ENCODE measurements at places on chromosomes 6 and 20.

GRCh38 chr20:58976061-58976730 is 4.9 kb upstream of the NELFCD start:
- DNase-seq = no peak

DNA sequence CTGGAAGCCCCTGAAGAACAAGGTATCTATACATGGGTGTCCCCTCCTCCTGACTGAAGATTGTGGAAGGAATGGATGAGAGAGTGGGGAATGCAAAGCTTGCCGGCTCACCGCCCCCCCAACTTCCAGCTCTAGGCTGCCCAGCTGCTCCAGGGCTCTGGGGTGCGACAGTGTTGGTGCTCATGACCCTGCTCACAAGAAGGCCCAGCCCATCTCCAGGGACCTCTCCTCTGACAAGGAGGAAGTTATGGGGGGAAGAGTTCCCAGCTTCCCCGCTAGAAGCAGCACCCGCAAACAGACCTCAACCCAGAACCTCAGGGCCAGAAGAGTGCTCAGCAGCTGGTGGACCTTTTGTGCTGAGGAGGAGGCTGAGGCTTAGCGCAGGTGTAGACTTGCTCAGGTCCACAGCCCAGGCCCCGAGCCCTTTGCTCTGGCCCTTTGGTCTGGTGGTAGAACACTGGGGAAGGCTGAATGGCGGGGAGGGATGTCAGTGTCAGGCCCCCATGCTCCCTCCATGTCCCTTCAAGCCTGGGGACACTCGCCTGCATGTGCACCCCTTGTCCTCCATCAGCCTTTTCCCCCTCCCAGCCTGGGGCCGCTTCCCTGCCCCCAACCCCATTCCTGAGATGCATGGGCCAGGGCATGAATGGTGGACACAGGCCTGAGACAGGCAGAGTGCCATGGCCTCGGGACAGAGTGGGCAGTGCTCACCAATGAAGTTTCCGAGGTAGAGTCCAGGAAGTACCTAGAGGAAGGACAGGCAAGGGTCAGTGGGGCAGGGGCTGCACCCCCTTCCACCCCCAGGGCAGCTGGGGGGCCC is 1.3 kb downstream of the DUSP15 start:
- no peak for DNase-seq

GRCh38 chr20:35992713-35993335 is 24.4 kb downstream of the CNBD2 start:
- peak; percentile 53 for DNase-seq

DNA sequence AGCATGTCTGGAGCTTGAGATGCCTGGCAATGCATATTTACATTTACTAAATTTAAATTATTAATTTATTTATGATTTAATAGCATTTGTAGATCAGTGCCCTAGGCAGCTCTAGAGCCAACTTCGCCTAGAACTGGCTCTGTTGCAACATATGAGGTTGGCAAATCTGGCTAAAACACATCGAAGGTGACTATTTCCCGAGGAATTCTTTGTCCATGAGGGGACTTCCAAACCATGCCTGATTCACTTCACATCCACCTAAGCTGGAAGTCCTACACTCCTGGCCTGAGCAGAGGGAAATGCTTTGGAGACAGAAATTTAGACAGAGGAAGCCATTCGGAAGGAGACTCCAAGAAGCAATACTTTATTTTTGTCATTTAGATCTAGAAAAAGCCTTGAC is 211.0 kb upstream of the ARG1 start:
- DNase-seq = no peak

DNA sequence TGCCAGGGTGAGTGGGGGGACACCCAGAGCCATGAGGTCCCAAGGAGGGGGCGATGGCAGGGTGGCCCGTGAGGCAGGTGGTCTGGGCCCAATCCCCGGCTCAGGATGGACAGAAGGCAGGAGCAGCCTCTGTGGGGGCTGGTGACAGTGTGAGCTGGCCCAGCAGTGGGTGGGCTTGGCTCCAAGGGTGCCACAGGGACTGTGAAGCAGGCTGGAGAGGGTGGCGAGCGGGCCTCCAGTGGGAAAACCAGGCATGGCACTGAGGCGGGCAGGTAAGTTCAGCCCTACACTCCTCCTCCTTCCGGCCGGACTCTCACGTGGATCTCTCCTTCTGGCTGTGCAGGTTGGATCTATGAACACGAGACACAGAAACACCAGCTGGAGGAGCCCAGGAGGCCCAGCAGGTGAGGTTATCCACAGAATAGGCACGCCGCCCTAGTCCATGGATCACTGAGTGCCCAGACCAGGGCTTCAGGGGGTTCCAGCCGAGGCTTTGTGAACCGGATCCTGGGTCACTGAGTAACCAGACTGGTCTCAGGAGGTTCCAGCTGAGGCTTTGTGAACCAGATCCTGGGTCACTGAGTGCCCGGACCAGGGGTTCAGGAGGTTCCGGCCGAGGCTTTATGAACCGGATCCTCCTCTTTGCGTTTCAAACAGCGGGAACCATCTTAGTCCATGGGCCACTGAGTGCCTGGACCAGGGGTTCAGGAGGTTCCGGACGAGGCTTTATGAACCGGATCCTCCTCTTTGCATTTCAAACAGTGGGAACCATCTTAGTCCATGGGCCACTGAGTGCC is 76.4 kb upstream of the BHLHE23 start:
- DNase-seq = no peak

DNA sequence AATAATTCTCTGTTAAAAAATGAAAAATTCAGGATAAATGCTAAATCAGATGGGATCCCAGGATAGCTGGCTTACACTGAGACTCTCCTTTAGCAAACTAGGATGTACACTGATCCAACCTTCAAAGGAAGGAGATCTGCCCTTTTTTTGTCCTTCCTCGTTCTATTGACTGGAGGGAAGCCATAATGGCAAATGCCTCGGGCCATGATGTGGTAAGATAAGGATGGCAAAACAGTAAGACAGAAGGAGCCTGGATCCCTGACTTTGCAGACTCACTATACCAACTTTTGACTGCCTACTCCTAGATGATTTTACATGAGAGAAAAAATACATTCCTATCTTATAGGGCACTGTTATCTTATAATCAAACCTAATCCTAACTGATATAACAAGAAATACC is 156.9 kb upstream of the BEND3 start:
- no peak for DNase-seq

DNA sequence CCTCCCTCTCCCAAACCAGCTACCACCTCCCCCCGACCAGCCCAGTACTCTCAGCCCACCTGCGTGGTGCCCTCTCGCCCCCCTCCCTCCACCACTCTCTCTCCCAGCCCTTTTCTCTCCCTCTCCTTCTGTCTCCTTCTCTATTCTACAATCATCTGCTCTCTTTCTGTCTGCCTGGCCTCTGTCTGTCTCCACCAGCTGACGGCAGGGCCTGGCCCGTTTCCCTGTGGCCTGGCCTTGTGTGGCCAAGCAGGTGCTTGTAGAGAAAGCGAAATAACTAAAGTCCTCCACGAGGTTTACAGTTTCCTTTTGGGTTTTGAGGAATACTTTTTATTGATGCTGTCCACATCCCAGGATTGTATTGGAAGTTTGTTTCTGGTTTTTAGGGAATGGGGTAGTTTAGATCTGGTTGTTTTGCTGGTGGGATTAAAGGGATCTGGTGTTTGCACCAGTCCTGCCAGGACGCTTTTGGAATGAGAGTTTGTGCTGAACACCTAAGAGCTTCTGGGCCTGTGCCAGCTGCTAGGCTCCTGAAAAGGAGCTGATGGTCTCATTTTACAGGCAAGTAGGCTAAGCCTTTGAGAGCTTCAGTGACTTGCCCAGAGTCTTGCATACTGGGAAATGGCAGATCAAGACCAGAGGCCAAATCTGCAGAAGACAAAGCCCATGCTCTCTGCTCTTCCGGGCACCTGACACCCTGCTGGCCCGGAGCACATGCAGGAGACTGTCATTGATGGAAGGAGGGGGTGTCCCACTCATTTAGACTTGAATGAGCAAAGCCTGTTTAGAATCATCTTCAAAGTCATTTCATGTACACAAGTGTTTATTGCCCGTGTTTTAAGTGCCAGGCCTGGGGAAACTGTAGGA is 161.7 kb downstream of the SYCP2 start:
- DNase-seq = no peak

DNA sequence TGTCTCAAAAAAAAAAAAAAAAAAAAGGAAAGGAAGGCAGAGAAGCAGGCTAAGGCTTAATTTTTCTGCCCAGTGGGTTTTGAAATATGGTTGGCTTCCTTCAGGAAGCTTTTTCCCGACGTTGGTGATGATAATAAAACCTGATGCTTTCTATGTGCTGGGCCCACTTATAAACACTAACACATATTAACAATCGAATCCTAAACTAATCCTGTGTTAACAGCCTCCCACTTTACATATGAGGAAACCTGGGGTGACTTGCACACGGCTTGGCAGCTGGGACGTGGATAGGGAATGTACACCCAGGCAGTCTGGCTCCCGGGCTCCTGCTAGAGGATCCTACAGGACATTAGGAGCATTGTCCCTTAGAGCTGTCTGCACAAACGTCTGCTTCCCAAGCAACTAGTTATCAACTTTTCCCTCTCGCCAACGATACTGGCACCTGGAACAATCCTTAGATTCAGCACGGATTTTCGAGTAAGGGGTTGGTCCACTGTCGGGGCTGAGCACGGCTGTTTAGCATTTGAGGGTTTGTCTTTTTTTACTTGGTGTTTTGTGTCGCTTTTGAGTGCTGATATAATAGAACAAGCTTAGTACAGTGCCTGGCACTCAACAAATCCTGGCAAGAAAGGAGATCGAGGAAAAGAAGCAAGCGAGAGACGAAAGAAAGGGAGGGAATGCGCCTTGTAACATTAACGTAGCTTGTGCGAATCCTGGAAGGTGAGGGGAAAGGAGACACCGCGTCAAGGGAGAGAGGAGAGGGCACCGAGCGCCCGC is 622 bp upstream of the KIZ start:
- no peak for DNase-seq

- DNase-seq = no peak
These were observed 772.8 kb upstream of the DEFB115 start for GRCh38 chr20:30484749-30485070.

DNA sequence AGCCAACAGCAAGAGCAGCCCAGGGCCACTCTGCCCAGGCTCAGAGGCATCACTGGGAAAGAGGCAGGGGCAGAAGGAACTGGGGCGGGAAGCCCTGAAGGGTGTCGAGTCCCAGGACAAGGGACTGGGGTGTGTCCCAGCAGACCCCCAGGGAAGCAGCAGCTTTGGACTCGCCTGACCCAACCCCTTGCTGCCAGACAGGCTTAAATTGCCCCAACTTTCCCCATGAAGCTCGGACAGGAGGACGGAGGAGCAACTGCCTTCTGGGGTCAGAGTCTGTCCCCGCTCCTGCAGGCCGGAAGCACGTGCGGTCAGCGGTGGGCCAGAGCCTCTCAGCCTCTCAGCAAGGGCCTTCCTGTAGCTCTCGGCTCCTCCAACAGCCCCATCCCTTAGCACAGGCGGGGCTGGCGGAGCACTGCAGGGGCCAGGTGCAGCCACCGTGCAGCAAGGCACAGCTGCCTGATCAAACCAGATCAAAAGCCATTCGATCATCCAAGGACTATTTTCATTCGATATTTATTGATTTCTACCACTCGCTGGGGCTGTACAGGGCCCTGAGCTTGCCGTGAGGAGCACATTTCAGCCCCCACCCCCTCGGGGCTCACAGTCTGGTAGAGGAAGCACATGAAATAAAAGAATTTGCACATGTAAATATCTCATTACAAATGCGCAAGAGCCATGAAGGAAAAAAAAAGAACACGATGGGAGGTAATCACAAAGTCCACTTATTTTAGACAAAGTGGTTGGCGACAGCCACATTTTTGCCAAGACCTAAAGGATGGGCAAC is 31.8 kb upstream of the STX16 start:
- DNase-seq = no peak

DNA sequence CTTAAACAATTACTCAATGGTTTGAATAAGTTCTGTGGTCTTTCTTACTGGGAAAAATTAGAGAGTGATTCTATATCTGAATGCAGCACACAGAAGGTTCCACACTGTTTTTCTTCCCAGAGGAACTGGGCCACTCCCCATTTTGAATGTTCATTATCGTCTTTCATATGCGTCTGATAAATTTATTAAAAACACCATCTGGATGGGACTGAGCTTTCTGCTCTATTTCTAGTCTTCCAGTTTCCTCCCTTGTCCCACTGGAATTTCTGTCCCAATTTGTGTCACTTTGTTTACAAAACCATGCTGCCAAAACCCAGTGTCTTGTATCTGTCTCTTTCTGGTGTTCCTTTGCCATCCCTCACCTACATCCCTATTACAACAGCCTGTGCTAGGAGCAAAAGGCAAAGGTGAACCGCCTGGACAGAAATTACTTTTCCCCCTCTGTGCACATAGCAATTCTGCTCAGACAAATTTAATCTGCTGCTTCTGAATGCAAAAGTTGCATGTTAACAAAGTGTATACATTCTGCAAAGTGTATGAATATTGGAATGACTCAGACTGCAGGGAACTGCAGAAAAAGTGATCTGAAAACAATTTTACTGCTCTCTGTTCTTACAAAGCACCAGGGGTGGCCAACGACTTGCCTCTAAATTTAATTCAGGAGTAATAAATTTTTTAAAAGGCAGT is 333.6 kb downstream of the BTBD9 start:
- DNase-seq = no peak
